Karpas-422 (cell line): ENCODE measurements at places on chromosomes 7 and 10. TPM values are rescaled to one million over a fixed set of nuclear protein-coding genes. Genes with fewer than 3 reads are reported as not detected.

The CC2D2B gene
- 0.30 TPM in 1 of 2 replicates, not detected in the other for total RNA-seq

The HYAL4 gene
- total RNA-seq: not detected in 2 replicates

The LRMDA gene
- total RNA-seq: not detected in 2 replicates

The TAS2R3 gene
- 0.94 and 1.0 TPM in 2 replicates for total RNA-seq

The CPXM2 gene
- total RNA-seq: not detected in 2 replicates

The DENND2A gene
- total RNA-seq: not detected in 2 replicates

The CFAP43 gene
- 0.07 and 0.18 TPM in 2 replicates for total RNA-seq

The RAPGEF5 gene
- 80.1 and 81.6 TPM in 2 replicates for total RNA-seq

The GRM3 gene
- total RNA-seq: 0.51 TPM in 1 of 2 replicates, not detected in the other

The RBM20 gene
- not detected in 2 replicates for total RNA-seq

- no peak overlapping the region for H3K27ac ChIP-seq
- H3K4me1 ChIP-seq: no peaks in the 10 kb centered on the region
- H3K27me3 ChIP-seq: no peaks in the 10 kb centered on the region
- H3K36me3 ChIP-seq: no peaks in the 10 kb centered on the region
Measured at GRCh38 chr10:86862786-86863483, 94.5 kb downstream of the MMRN2 start.

GRCh38 chr10:31687663-31688482 lies 240.8 kb downstream of the ARHGAP12 start:
- no peak for DNase-seq
- H3K36me3 ChIP-seq: no peaks in the 10 kb centered on the region
- no peaks in the 10 kb centered on the region for H3K27me3 ChIP-seq
- no peaks in the 10 kb centered on the region for H3K4me1 ChIP-seq
- no peak overlapping the region for H3K4me3 ChIP-seq

GRCh38 chr10:79144351-79145173 lies 75.8 kb downstream of the ZMIZ1 start:
- H3K27me3 ChIP-seq: no peaks in the 10 kb centered on the region
- H3K4me1 ChIP-seq: peaks cover 20% of the 10 kb centered on the region
- H3K36me3 ChIP-seq: no peaks in the 10 kb centered on the region
- H3K4me3 ChIP-seq: no peak overlapping the region
- no peak overlapping the region for H3K27ac ChIP-seq

- H3K4me3 ChIP-seq: no peak overlapping the region
- H3K27me3 ChIP-seq: no peaks in the 10 kb centered on the region
- H3K36me3 ChIP-seq: no peaks in the 10 kb centered on the region
Measured at GRCh38 chr7:87625101-87625500, 3.1 kb upstream of the RUNDC3B start.

- H3K4me1 ChIP-seq: no peaks in the 10 kb centered on the region
- H3K27ac ChIP-seq: no peak overlapping the region
- DNase-seq: no peak
- no peak overlapping the region for H3K4me3 ChIP-seq
- no peaks in the 10 kb centered on the region for H3K36me3 ChIP-seq
- no peaks in the 10 kb centered on the region for H3K27me3 ChIP-seq
Measured at GRCh38 chr7:17586711-17587110, 288.3 kb downstream of the AHR start.

DNA sequence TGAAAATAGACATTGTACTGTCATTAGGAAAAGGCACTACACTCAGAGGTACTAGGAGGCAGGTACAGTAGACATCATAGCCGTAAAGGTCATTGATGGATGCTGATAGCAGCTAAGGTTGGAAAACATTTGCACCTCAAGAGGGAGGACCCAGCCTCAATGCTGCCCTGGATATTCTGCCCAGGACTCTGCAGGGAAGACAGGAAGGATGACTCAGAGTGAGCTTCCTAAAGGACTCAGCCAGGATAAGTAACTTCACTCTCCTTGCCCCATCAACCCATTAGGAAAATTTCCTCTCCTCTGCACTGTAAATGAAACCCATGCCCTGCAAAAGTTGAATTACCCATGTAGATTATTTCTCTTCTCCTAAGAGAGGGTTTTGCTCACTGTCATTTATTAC lies 617.9 kb upstream of the MKI67 start:
- H3K4me3 ChIP-seq: no peak overlapping the region
- no peak for DNase-seq
- no peaks in the 10 kb centered on the region for H3K36me3 ChIP-seq

DNA sequence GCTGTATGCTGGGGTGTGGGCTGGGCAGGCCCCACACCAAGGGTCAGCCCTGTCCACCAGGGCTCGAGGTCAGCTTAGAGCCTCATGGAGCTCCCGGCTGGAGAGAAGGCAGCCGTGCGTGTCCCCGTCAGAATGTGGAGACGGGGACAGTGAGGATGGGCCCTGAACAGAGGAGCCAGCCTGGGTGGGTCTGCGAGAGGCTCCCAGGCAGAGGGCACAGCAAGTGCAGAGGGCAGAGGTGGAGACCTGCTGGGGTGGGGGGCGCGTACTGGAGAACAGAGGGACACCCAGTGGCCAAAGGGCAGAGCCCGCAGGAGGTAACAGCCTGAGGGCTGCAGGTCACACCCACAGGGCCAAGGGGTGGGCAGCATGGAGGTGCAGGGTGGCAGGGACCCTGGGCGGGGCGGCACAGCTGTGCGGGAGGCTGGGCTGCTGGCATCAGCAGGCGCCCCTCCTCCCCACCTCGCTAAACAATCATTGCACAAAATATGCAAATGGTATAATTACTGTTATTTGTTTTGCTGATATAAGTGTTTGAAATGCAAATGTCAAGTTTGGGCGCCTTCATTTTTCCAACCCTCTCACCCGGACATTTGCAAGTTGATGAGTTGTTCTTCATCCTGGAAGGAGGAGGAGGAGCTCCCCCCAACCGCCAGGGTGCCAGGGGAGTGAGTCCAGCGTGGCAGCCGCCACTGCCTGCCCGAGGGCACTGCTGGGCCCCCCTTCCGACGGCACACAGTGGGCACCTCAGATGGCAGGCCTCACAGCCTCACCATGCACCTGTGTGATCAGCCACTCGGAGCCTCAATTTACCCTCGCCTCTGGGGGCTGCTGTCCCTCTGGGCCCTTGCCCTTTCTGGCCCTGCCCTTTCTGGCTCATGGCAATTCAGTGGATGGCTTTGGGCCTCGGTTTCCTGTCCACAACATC lies 35.0 kb downstream of the ELFN1 start:
- H3K36me3 ChIP-seq: no peaks in the 10 kb centered on the region
- no peak overlapping the region for H3K27ac ChIP-seq
- H3K27me3 ChIP-seq: no peaks in the 10 kb centered on the region
- no peaks in the 10 kb centered on the region for H3K4me1 ChIP-seq
- DNase-seq: no peak
- no peak overlapping the region for H3K4me3 ChIP-seq

- DNase-seq: no peak
- no peak overlapping the region for H3K27ac ChIP-seq
- H3K4me3 ChIP-seq: no peak overlapping the region
- H3K27me3 ChIP-seq: no peaks in the 10 kb centered on the region
Measured at GRCh38 chr10:71695502-71696476, 23.8 kb downstream of the C10orf105 start.

- no peak for DNase-seq
- no peaks in the 10 kb centered on the region for H3K4me1 ChIP-seq
- H3K36me3 ChIP-seq: no peaks in the 10 kb centered on the region
- no peak overlapping the region for H3K4me3 ChIP-seq
Measured at GRCh38 chr10:100697070-100697469, 48.3 kb upstream of the PAX2 start.

DNA sequence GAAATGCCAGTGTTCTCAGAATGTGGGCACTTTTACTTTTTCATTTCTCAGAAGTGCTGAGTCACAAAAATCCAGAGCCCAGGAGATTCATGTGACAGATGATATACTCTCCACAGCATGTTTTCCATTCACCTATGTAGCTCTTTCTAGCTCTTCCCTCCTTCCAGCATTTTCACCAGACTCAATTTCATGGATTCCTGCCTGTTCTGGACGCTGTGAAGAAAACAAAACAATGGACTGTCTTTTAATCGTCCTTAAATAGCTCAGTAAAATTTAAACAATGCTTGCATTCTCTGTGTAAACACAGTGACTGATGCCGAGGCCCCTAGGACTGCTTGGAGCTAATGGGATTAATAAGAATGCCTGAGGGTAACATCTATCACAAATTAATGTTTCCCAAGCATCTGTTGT lies 25.5 kb downstream of the ZNF713 start:
- no peaks in the 10 kb centered on the region for H3K27me3 ChIP-seq
- no peaks in the 10 kb centered on the region for H3K4me1 ChIP-seq
- no peak overlapping the region for H3K27ac ChIP-seq
- H3K36me3 ChIP-seq: no peaks in the 10 kb centered on the region

- no peaks in the 10 kb centered on the region for H3K36me3 ChIP-seq
- no peaks in the 10 kb centered on the region for H3K27me3 ChIP-seq
- no peak overlapping the region for H3K27ac ChIP-seq
- no peak overlapping the region for H3K4me3 ChIP-seq
- DNase-seq: no peak
Measured at GRCh38 chr7:134599371-134599770, 47.3 kb upstream of the BPGM start.

DNA sequence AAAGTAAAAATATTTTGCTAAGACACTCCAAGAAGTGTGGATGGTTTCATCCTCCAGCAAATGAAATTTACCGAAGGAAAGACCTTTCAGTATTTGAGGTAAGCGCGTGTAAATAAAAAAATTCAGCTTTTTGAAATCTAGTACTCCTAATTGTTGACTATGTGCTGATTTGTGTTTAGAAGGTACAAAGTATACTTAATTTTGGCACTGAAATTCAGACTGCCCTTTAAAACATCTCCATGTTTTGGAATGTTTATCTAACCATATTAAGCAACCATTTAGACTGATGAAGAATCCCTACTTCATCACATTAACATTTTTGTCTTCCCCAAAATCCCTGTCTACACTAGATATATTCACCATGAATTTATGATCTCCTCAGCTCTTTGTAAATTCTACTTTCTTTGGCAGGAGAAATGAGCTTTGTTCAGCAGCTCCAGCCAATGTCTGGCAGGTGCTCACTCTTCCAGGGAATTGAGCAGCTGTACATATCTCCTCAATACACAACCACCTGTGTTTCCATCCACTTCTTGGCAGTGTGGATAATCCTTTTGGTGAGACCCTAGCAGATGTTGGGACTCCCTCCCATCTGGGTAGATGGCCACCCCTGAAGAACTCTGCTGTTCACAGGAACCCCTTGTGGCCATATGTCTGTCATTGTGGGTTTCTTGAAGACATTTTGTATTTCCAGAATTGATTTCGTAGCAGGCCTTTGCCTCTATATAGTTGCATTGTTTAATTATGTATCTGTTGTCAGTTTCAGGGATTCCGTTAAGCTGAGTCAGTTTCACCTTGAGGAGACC lies 129.4 kb upstream of the SAMD8 start:
- peaks cover 34% of the 10 kb centered on the region; the same call in 1 of the 2 replicates for H3K36me3 ChIP-seq
- peaks cover 19% of the 10 kb centered on the region for H3K4me1 ChIP-seq
- H3K4me3 ChIP-seq: no peak overlapping the region
- peak overlapping the region; percentile 26; the same call in 1 of the 2 replicates for H3K27ac ChIP-seq

- H3K36me3 ChIP-seq: no peaks in the 10 kb centered on the region
- DNase-seq: peak; percentile 46
- H3K4me1 ChIP-seq: no peaks in the 10 kb centered on the region
- no peak overlapping the region for H3K27ac ChIP-seq
- no peak overlapping the region for H3K4me3 ChIP-seq
Measured at GRCh38 chr10:132294561-132295318, 13.0 kb downstream of the STK32C start.

- no peaks in the 10 kb centered on the region for H3K36me3 ChIP-seq
- H3K27ac ChIP-seq: no peak overlapping the region
- no peaks in the 10 kb centered on the region for H3K4me1 ChIP-seq
- no peaks in the 10 kb centered on the region; the same call in 1 of the 2 replicates for H3K27me3 ChIP-seq
Measured at GRCh38 chr7:78151229-78151628, 352.7 kb downstream of the PHTF2 start.

GRCh38 chr7:158585721-158586498 lies 1.7 kb downstream of the PTPRN2 start:
- H3K27ac ChIP-seq: no peak overlapping the region
- DNase-seq: no peak
- peaks cover 13% of the 10 kb centered on the region for H3K4me1 ChIP-seq
- no peak overlapping the region for H3K4me3 ChIP-seq
- no peaks in the 10 kb centered on the region; the same call in 1 of the 2 replicates for H3K27me3 ChIP-seq
- no peaks in the 10 kb centered on the region for H3K36me3 ChIP-seq

- no peak overlapping the region for H3K4me3 ChIP-seq
- H3K4me1 ChIP-seq: no peaks in the 10 kb centered on the region
- H3K27me3 ChIP-seq: no peaks in the 10 kb centered on the region
- DNase-seq: no peak
Measured at GRCh38 chr10:130816116-130816901, 495.2 kb downstream of the TCERG1L start.

- no peaks in the 10 kb centered on the region for H3K27me3 ChIP-seq
- DNase-seq: no peak
- H3K36me3 ChIP-seq: no peaks in the 10 kb centered on the region
- H3K27ac ChIP-seq: no peak overlapping the region
- no peaks in the 10 kb centered on the region for H3K4me1 ChIP-seq
Measured at GRCh38 chr7:151312831-151313809, 28.5 kb upstream of the NUB1 start.

GRCh38 chr10:86260564-86260963 lies 106.0 kb downstream of the GRID1 start:
- H3K4me3 ChIP-seq: no peak overlapping the region
- H3K27ac ChIP-seq: no peak overlapping the region
- H3K4me1 ChIP-seq: peaks cover 8% of the 10 kb centered on the region
- DNase-seq: no peak
- no peaks in the 10 kb centered on the region for H3K36me3 ChIP-seq

DNA sequence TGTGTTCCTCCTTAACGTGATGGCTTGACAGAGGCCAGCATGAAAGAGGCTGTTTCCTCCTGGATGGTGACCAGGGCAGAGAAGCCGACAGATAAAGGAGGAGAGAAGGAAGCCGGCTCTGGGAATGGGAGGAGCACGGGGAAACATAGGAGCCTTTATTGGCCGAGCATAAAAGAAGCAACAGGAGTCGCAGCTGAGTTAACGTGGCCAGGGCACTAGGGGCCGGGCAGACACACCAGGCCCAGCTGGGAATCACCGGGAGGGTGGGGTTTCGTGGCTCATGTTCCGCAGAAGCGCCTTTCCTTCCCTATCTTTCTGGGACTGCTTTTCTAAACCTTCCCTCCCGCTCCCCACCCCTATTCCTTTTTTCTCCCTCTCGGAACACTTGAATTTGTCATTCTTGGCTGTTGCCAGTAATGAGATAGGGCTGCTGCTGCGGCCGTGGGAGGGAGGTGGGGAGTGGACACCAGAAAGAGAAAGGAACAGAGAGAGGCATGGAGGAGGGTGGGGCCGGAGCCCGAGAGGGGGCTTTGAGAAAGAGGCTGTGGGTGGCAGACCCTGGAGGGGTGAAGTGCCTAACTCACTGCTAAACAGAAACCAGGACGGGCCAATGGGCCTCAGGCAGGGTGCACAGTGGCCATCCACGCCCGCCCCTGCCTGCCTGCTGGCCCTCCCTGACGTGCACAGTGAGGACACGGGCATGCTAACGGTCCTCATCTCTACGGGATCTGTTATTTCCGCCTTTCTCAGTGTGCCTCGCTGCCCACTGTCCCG lies 65.2 kb downstream of the COL13A1 start:
- H3K4me3 ChIP-seq: no peak overlapping the region
- H3K4me1 ChIP-seq: no peaks in the 10 kb centered on the region
- H3K27me3 ChIP-seq: no peaks in the 10 kb centered on the region
- no peak overlapping the region for H3K27ac ChIP-seq
